ENCODE measurements at places on chromosomes 5 and 9. TPM values are rescaled to one million over a fixed set of nuclear protein-coding genes. Genes with fewer than 3 reads are reported as not detected.

ATP10B gene
- not detected for total RNA-seq

IL13 gene
- total RNA-seq: not detected

PCDHGA6 gene
- total RNA-seq: 7.2 TPM

INSL4 gene
- total RNA-seq: not detected

SV2C gene
- not detected for total RNA-seq

NR2F1 gene
- total RNA-seq: 41.5 TPM

PTGER4 gene
- total RNA-seq: 83.0 TPM

NIPAL4 gene
- not detected for total RNA-seq

ANKRD31 gene
- 0.10 TPM for total RNA-seq

BARHL1 gene
- total RNA-seq: not detected

FOXD4L6 gene
- 0.33 TPM for total RNA-seq

PTGR1 gene
- 30.1 TPM for total RNA-seq
